ENCODE measurements at places on chromosomes 3 and 15.
A peak's percentile ranks its signal among the peaks of the same experiment; 100 is the strongest.

DNA sequence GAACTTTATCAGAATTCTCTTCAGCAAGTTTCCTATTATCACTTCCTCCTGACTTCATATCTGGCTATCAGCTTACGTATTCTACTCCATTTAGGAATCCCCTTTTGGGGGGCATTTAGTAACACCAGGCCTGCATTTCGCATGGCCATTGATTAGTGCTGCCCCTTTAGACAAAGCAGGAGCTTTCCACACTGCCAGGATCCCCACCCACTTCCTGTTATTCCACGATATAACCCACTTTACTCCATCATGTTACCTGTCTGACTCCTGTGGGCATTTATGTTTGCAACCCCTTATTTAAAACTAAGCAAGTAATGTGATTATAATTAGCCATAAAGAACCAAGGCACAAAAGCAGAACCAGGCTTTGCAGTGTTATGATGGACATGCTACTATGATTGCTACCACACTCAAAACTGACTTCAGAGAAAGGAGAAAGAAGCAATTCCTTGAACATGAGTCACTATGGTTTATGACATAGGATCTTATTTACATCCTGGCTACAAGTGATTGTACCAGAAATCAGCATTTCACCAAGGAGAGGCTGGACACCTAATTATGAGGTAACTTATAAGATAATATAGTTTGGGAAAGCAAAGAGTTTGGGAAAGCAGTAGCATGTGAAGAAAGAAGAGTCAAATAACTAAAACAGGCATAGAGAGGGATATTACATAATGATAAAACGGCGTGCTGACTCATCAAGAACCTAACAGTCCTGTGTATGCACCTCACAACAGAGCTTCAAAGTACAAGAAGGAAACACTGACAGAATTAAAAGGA, 96.3 kb downstream of the IGSF11 start:
- peak; percentile 86 for DNase-seq

GRCh38 chr15:58240191-58240932, 102.2 kb downstream of the AQP9 start:
- no peak for DNase-seq

GRCh38 chr3:31875437-31875836, 105.6 kb downstream of the OSBPL10 start:
- no peak for DNase-seq

- peak; percentile 43 for DNase-seq
These were observed 17.1 kb downstream of the CCDC13 start for GRCh38 chr3:42755681-42756578.

- DNase-seq = no peak
These were observed 442.9 kb downstream of the MCTP2 start for GRCh38 chr15:94674296-94674695.

GRCh38 chr15:24956111-24956838, 1.5 kb downstream of the SNRPN start:
- peak; percentile 52 for DNase-seq
